ENCODE measurements at places on chromosomes 1 and 21.

GRCh38 chr1:245776139-245776538, 621.4 kb downstream of the KIF26B start:
- no peak for DNase-seq

DNA sequence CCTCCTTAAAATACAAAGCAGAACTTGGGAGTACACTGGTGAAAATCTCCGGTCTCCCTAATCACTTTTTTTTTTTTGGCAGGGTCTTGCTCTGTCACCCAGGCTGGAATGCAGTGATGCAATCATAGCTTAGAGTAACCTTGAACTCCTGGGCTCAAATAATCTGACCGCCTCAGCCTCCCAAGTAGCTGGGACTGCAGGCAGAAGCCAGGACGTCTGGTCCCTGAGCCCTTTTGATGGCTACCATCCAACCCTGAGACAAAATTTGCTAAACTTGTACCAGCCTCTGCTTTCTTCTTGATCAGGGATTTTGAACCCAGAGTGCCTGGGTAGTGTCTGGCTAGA, 4.1 kb downstream of the L1TD1 start:
- peak; percentile 10 for DNase-seq

GRCh38 chr1:228077565-228078330, 4.8 kb upstream of the ARF1 start:
- DNase-seq: no peak

GRCh38 chr1:227885648-227886502, 61.9 kb downstream of the WNT9A start:
- DNase-seq: peak; percentile 53

DNA sequence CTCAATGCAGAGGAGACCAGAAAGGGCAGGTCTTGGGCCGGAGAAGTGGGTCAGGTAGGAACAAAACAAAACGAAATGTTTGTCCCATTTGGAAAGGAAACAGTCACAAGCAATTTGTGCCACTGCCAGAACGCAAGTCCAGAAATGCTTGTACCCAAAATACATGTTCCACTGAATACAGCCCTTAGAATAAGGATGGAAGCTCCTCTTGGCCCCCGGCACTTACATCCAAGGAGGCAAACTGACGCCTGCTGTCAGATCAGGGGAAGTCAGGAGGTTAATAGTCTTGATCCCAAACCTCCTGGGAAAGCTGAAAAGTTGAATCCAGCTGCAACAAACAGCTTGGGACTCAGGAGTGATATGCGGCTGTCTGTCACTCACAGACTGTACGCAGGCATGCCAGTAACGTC, 75.9 kb upstream of the GALNT2 start:
- DNase-seq: no peak

DNA sequence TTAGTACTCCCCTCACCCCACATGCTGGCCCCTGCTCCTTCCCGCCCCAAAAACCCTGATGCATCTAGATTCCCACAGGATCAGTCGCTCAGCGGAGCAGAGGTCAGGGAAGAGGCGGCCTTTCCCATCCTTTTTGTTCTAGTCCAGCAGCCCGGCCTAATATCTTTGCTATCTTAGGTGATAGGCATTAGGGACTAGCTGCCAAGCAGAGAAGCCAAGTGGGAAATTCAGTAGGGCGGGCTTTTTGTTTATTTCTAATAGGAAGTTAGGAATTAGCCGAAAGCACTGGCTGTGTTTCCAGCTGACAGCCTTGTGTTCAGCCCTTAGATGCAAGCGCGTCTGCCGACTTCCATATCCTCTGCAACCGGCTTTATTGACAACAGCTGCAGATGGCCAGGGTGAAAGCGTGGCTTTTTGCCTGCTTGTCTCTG, 59.0 kb upstream of the BCAR3 start:
- DNase-seq: no peak

DNA sequence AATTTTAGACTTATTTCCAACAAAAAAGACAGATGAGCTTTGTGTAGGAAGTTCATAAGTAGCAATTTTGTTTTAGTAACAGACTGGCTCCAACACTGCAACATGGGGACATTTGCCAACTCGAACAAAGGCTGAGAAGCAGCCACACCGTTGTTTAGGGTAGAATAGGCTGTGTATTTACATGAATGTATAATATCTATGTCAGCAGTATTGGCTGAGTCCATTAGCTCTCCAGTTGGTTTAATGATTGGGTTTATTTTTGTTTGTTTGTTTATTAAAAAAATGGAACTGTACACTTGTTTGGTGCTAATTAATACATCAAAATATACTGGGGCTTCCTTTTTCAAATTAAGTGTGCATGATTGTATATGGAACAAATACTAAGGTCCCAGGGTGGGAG, 7.3 kb upstream of the TMCO2 start:
- DNase-seq: no peak

- DNase-seq: peak; percentile 76
Observed at GRCh38 chr1:110412576-110412975, 5.1 kb upstream of the LAMTOR5 start.

DNA sequence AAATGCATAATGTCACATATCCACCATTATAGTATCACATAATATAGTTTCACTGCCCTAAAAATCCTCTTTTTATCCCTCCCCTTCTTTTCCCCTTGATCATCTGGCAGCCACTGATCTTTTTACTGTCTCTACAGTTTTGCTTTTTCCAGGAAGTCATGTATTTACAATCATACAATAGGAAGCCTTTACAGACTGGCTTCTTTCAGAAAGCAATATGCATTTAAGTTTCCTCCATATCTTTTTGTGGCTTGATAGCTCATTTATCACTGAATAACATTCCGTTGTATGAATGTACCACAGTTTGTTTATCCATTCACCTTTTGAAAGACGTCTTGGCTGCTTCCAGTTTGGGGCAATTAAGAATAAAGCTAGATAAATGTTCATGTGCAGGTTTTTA, 14.3 kb upstream of the WDTC1 start:
- DNase-seq: no peak

- no peak for DNase-seq
Observed at GRCh38 chr1:3494321-3495308, 40.1 kb downstream of the ARHGEF16 start.

- no peak for DNase-seq
Observed at GRCh38 chr1:234550341-234551031, 59.5 kb downstream of the IRF2BP2 start.

GRCh38 chr21:27595716-27596115, 628.8 kb upstream of the ADAMTS5 start:
- DNase-seq: no peak

DNA sequence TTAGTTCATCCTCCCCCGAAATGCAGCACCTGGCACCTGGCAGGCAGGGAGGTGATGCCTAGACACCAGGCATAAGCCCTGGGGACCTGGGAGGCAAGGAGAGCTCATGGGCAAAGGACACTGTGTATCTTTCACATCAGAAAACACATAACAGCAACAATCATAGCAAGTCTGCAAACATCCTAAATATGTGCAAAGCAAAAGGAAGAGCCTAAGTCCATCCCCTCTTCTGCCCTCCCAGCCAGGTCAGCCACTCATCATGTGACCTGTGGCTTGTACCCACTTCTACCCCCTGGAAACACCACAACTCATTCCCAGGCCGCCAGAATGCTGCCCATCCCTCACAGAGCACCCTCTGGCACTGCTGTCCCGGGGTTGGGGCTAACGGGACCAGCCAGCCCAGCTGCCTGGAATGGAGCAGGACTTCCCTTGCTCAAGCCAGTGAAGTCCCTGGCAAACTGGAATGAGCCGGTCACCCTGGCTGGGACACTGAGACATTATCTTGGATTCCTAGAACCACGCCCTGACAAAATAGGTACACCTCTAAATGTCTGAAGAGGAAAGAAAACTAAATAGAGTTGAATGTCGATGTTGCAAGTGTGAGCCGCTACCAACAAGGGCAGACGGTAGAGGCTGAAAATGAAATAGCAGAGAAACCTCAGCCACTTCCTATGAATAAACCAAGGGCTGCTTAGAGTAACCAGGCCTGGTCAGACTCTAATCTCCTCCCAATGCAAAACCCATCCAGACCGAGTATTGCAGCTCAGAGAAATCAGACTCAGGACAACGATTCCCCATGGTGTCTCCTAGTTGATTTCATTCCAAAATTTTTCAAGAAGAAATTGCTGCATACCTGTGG, 29.4 kb downstream of the TMPRSS2 start:
- DNase-seq: no peak

DNA sequence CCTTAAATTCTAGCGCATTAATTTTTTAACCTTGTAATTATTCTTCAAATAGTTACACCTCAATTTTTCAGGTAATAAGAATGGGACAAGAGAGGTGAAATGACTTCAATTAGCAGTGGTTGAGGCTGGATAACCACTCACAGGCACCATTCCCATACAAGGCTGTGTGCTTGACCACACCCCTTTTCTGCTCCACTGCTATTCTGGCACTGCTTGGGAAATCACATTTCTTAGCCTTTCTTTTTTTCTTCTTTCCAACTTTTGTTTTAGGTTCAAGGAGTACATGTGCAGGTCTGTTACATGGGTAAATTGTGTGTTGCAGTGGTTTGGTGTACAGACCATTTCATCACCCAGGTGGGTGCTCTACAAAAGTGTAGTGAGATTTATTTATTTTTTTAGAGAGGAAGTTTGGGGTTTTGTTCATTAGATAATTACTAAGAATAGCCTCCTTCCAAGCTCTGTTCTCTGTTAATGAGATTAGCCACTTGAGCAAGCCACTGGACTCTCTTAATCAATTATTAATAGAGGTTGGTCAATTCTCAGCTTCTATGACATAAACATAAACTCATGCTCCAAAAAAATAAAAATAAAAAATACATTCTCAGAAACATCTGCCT, 14.4 kb downstream of the ILDR2 start:
- DNase-seq: no peak

- peak; percentile 53 for DNase-seq
Observed at GRCh38 chr1:91278754-91279153, 125.9 kb downstream of the HFM1 start.
